ENCODE measurements at places on chromosomes 7 and 10.

DNA sequence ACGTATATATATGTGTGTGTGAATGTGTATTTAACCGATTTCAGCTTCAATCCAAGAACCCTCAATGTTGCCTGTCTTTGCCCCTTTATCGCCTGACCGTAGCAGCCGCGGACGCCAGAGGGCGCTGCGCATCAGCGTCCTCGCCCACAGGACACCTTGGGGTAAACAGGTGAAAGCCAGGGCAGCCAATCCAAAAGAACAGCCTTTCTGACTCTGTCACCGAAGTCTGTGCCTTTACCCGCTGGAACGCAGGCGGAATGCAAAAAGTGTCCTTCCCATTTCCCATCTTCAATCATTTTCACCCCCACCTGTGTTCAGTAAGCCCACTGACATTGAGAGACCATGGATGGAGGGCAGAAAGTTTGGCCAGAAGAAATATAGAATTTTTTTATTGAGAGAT is 3.6 kb downstream of the NXPH1 start:
- DNase-seq = peak; percentile 26

DNA sequence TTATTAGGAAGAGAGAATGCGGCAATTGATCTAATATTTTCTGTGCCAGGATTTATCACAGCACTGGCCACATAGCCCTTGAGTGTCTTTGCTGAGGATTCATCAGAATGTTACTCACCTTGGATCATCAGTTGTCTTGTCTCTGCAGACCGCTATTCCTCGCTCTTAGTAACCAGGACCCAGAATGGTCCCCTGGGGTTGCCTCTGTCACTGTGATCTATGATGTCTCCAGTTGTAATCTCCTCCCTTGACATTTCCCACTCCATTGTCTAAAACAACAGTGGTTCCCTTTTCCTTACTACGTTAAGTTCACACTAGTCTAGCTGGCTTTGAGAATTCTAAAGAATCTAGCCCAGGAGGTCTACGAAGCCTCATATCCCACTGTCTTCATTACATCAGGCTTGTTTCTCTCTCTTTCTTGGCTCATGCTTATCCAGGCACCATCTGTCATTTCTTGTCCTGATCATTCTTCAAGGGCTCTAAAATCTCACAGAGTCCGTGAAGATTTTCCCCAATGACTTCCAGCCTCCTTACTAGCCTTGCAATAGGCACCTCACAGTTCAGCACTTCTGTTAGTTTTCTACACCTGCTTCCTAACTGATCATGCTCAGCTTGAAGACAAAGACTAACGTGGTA is 125.8 kb downstream of the CUBN start:
- DNase-seq = no peak

DNA sequence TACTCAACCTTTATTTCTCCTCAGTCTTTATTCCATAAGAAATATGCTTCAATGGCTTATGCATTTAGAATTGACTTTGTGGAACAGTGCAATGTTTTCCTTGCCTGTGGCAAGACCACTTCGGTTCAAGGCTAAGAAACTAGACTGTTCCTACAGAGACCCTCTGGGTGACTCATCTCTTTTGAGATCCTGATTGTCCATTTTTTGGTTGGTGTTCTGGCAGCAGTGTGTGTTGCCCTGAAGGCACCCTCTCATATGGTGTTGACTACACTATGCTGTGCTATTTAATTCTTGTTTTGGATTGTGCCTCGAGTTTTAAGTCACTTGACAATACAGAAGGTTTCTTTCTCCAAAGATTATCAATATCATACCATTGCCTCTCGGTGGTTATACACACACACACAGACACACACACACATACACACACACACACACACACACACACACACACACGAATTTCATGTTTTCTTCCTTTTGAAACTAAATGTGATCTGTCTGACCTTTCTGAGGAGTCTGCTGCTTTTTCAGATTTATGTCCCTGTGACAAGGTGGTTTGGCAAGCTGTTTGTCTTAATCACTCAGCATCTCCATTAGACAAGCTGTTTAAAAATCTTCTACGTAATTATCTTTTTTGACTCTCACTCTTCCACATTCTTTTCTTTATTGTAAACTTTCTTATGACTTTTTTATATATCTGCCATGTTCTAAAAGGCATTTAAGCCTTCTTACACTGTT is 187.2 kb downstream of the VTI1A start:
- DNase-seq = no peak

DNA sequence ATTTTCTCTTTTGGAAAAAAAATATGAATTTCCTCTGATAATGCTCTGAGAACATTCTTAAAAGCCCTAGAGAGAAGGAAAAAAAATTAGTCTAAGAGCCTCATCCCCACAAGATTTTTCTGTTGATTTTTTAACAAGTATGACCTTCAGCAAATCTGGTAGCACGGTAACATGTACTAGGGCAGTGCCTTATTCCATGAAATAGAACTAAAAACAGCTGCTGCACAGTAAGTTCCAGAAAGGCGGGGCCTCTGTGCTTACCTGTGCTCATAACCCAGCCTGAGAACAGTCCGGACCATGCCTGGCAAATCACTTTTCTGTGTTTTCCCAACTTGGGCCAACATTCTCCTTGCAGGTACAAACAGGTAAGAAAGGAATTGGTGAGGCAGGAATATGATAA is 519.1 kb upstream of the AKR1E2 start:
- DNase-seq = no peak

Measured in dermis microvascular lymphatic vessel endothelial cell (primary cell).